GM23248 (cell line): ENCODE measurements at places on chromosomes 13 and 19. TPM values are rescaled to one million over a fixed set of nuclear protein-coding genes. Genes with fewer than 3 reads are reported as not detected.
A peak's percentile ranks its signal among the peaks of the same experiment; 100 is the strongest.

Gene MEDAG
- total RNA-seq, result 228 and 243 TPM in 2 replicates

- peak; percentile 76 for DNase-seq
Observed at GRCh38 chr19:12913011-12913561, 6.0 kb downstream of the SYCE2 start.

Gene NCR1
- not detected in 2 replicates for total RNA-seq

Gene ZNF536
- 0.13 and 0.43 TPM in 2 replicates for total RNA-seq

DNA sequence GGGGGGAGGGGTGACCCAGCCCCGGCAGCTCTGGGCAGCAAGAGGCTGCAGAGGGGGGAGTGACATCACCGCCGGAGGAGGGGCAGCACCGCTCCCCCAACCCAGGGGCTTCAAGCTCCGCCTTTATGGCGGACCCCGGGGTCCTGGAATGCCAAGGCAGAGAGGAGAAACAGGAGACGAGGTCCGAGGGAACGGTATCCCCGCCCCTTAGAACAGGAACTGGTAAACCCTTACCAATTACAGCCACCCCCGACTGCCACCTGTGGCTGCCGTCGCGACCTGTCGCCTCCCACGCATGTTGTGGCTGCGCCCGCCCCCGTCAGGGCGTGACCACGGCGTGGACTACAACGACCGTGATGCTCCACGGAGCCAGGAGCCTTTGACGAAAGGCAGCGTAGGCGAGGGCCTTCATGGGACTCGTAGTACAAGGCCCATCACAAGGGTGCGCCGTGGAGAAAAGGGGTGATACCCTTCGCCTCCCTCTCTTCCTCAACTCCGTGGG is 4.1 kb upstream of the KCNC3 start:
- DNase-seq, result peak; percentile 90

DNA sequence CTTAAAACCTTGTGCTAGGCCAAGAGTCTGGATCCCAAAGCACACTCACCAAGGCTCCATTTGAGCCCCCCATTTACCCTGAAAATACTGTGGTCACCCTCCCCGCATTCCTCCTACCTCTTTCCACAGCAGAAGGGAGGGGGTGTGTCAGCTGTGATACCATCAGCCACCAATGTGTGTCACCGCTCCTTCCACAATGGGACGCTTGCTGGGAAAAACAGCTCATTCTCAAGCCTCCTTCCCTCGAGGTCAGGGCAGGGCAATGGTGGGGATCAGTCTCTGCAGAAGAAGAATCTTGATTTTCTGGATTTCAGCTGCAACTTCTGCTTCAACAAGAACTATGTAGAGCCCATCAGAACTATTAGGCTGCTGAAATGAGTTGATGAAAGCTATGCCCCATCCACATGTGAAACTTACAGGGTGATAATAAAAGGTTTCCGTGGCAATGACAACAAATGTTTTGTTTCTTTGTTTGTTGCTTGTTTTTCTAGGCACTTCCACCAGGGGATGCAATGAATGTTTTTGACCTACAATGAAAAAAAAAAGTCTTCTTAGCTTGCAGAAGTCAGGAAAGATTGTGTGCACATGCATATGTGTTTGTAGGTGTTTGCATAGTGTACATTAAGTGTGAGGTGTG is 26.4 kb upstream of the ZNF507 start:
- DNase-seq, result peak; percentile 34

Gene INTS6
- 35.2 and 59.4 TPM in 2 replicates for total RNA-seq

GRCh38 chr13:106291006-106291405 is 244.5 kb downstream of the EFNB2 start:
- peak; percentile 56 for DNase-seq

Gene METTL21C
- not detected in 2 replicates for total RNA-seq

DNA sequence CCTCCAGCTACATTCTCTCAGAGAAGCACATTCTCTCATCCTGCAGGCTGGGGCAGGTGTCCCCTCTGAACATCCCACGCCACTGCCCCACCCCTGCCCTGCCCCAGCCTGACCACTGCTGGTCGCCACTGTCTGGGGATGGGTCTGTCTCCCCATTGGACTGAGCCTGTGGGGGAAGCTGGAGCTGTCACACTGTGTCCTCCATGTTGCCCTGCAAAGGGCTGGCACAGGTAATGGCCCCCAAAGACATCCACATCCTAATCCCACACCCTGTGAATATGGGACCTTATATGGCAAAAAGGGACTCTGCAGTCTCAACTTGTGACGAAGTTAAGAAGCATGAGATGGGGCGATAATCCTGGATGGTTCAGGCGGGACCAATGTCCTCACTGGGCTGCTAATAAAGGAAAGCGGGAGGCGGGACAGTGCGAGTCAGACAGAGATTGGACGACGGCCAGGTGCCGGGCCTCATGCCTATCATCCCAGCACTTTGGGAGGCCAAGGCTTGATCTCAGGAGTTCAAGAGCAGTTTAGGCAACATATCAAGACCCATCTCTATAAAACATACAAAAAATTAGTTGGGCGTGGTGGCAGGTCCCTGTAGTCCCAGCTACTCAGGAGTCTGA is 9.1 kb downstream of the AP2S1 start:
- DNase-seq, result peak; percentile 80

DNA sequence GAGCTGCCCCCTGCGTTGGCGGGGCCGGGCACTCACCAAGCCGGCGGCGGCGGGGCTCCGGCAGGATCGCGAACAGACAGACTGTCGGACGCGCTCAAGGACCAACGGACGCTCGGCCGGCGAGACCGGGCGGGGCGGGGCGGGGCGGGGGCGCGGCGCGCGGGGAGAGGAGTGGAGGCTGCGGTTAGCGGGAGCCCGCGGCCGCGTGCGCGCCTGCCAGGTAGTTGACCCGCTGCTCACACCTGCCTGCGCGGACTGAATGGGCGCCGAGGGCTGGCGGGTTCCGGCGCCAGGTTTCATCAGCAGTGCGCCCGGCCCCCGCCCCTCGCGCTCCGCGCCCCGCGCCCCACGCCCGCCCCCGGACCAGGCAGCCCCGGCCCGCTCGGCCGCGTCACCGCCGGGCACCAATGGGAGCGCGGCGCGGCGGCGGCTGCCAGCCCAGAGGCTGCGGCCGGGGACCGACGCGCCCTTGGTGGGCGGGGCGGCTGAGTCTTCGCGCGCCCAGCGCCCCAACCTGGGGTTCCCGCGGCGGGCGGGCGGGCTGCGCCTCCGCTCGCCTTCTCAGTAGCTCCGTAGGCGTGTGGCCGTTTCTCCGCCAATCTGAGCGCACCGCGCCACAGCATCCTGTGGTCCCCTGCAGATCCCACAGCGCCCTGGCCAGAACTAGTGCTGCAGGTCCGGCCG is at the start of gene SLC7A1:
SLC7A1 (minus strand) TSS at position 309 of the 684 bp plus-strand sequence. CDS start 59,500 bp downstream, outside the sequence.
- DNase-seq, result peak; percentile 96

- peak; percentile 9 for DNase-seq
Observed at GRCh38 chr13:29937841-29938240, 87.4 kb upstream of the UBL3 start.

Gene BEST2
- not detected in 2 replicates for total RNA-seq

Gene SERP2
- total RNA-seq, result 2.8 and 5.6 TPM in 2 replicates

Gene ZMYM2
- total RNA-seq, result 35.0 and 40.8 TPM in 2 replicates

DNA sequence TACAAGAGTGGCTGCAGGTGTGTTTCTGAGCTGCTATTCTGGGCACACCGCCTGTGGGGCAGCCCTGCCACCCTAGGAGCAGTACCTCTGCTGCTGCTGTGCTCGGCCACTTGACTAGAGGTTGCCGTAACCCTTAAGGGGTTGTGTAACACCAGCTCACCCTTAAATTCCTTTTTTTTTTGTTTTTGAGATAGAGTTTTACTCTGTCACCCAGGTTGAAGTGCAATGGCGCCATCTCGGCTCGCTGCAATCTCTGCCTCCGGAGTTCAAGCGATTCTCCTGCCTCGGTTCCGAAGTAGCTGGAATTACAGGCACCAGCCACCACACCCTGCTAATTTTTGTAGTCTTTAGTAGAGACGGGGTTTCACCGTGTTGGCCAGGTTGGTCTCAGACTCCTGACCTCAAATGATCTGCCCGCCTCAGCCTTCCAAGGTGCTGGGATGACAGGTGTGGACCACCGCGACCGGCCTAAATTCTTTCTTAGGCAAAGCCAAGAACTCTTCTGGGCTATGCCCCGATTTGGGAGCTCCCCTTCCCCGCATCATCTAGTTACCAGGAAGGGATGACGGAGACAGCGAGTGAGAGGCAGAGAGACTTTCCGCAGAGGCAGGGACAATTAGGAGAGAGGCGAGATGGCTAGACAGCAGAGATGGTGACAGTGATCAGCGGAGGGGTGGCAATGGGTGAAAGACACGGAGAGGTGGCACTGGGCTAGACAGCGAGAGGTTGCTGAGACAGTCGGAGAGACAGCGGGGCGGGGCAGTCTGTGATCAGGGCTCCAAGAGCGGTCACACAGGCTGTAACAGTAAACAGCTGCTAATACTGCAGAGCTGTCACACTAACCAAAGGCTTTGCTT is 4.4 kb upstream of the LILRA5 start:
- DNase-seq, result no peak

Gene SLC25A23
- 33.2 and 43.3 TPM in 2 replicates for total RNA-seq

DNA sequence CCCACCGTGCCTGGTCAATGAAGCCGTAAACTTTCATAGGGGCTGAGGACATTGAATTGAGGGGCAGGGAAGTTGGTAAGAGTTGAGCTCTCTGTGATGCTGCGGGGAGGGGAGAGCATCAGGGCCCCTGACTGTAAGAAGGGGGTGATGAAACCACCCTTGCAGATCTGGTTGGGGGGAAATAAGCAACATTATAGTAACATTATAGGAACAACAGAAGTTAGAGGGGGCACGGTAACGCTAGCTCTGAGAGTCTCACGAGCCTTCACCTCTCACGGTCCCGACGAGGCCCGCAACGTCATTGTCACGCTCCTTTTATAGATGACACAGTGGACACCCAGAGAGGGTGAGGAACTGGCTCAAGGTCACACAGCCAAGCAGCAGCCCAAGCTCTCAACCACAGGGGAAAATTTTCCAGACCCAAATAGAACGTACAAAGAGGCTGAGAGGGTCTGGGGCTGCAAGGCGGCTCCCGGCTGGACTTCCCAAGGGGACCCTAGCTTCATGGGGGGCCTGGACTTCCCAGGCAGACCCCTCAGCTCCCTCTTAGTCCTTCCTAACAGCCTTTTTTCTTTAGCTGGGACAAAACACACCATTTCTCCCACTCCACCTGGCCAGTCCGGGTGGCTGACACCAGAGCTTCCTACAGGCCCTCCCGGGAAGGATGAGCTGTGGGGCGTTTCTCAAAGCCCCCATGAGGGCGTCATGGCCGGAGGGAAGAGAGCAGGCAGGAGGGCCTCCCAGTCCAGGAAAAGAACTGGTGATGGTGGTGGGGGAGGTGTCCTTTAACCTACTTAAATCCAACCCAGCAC is 4.1 kb downstream of the TLE5 start:
- DNase-seq, result no peak

DNA sequence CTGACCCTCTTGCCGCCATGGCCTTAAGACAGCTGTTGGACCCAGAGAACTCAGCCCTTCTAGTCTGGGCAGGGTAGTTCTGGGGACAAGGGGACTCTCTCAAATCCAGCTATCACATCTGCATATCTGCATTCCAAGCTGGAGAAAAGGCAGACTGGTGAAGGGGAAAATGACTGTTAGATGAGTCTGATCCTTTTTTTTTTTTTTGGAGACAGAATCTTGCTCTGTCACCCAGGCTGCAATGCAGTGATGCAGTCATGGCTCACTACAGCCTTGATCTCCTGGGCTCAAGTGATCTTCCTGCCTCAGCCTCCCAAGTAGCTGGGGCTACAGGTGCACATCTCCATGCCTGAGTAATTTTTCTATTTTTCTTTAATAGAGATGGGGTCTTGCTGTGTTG is 114.3 kb downstream of the SIPA1L3 start:
- DNase-seq, result peak; percentile 61

- peak; percentile 16 for DNase-seq
Observed at GRCh38 chr19:16376649-16377048, 52.0 kb downstream of the KLF2 start.

DNA sequence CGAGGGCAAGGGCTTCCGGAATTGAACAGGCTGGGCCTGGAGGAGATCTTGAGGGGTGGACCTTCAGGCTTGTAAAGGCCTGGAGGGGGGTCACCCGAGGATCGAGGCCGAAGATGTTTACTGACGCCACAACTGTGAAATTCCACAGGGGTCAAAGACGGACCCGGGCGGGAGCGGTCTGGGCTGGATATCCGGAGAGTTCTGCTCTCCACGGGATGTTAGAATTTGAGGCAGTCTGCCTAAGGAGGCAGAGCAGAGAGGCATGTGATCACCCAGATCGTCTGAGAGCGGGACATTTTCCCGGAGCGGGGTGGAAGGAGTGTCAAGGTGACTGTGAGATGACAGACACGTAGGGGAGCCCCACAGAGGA is 13.2 kb downstream of the KLHL26 start:
- peak; percentile 72 for DNase-seq

Gene TNFSF9
- total RNA-seq, result 0.22 and 1.1 TPM in 2 replicates

Gene KCNN1
- not detected in 2 replicates for total RNA-seq

DNA sequence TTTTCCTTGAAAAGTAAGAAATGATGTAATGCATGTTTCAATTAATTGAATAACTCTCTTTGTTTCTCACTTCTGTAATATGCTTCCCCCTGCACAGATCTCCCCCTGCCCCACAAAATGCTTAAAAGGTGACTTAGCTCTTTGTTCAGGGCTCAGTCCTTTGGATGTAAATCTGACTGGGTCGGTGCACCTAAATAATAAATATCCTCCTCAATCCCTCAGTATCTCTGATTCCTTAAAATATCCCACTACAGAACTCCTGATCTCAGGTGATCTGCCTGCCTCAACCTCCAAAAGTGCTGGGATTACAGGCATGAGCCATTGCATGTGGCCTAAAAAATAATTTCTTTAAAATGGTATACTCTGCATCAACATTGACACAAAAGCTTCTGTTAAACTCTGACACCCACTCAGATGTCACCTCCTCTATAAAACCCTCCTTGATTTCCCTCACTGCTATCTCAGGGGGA is 107.0 kb downstream of the ZNF429 start:
- no peak for DNase-seq

Gene BORA
- total RNA-seq, result 4.9 and 7.2 TPM in 2 replicates

GRCh38 chr19:52397310-52398080 is at the start of gene ZNF528:
ZNF528 (plus strand) TSS chr19:52397849; CDS start chr19:52402014, 4,165 bp downstream.
- peak; percentile 99 for DNase-seq

DNA sequence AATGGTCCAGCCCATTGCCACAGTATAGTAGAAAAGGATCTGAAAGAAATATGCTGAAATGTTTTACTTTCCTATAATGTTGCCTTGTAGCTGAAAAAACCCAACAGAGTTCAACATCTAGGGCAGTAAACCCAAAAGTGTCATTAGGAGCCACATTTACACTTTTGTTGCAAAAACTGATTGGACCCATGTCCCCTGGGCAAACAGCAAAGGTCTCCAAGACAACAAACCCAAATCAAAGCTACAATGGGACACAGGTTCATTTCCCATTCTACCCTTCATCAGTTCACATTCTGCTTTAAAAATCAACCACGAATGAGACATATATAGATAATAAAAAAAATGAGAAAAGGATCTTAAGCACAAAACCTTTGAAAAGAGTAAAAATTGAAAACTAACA is 744.8 kb downstream of the PCDH17 start:
- DNase-seq, result no peak

Gene PODNL1
- total RNA-seq, result 6.2 and 9.2 TPM in 2 replicates

DNA sequence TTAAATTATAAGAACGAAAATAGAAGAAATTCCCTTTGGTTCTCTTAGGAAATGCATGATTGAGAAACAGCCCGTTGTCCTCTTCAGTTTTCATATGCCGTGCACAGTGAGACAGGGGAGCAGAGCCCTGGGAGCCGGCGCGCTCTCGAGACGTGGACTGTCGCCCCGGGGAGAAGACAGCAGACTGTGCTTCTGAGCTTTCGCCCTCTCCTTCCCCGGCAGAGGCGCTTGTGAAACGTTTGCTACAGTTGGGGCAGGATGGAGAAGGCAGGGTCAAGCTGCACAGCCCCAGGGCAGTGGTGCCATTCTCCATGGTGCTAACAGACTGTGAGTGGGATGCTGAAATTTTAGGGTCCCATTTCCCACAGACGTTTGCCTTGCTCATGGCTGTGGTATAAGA is 192.2 kb upstream of the KL start:
- no peak for DNase-seq

- peak; percentile 60 for DNase-seq
Observed at GRCh38 chr19:30692181-30692811, 320.1 kb downstream of the ZNF536 start.
